GDM1 (cell line): ENCODE measurements at places on chromosomes 13 and 19.
A peak's percentile ranks its signal among the peaks of the same experiment; 100 is the strongest.

DNA sequence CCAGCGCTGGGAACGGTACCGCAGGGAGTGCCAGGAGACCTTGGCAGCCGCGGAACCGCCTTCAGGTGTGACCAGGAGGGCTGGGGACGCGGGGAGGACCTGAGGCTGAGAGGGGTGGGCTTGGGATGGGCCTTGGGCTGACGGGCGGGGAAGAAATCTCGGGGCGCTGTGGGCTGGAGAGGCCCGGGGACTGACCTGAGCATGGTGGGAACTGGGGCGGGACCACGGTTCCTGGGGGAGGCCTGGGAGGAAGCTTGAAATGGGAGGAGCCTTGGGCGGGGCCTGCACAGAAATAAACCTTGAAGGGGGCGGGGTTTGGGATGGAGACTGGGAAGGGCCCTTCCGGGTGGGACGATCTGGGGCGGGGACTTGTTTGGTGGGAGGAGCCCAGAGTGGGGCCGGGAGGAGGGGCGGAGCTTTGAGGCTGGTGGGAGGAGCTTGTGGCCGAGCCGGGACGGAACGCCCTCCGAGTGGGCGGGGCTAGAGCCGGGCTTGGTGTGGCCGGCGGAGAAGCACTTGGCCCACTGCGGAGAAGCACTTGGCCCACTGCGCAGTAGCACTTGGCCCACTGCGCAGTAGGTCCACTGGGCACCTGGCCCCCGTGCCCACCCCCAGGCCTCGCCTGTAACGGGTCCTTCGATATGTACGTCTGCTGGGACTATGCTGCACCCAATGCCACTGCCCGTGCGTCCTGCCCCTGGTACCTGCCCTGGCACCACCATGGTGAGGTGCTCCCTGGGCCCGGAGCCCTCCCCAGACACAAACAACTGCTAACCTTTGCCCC lies 2.8 kb downstream of the GIPR start:
- no peak for DNase-seq

DNA sequence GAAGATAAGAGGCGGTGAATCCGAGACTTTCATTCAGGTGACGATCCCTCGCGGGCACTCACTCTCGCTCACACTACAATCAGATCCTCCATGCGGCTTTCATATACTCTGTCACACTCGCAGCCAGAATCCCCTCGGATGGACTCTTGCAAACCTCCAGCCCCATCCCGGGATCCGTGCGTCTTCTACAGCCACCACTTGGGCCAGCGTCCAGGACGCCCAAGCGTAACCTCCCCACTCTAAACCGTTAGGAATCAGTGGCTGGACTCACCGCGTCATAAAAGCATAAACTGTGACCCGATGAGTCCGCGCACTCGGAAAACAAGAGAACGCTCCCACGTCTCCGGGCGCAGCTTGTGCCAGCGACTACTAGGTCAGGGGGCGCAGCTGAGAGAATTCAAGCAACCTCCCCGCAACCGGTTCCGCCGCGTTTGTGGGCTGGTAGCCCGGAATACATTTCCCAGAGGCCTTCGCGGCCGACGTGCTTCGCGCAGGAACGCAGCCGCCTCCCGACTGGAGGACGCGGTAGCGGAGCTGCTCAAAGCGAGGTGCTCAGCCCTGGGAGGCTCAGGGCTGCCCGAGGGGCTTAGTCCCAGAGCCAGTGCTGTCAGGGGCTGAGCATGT lies 27.6 kb downstream of the ZNF607 start:
- DNase-seq = peak; percentile 59

DNA sequence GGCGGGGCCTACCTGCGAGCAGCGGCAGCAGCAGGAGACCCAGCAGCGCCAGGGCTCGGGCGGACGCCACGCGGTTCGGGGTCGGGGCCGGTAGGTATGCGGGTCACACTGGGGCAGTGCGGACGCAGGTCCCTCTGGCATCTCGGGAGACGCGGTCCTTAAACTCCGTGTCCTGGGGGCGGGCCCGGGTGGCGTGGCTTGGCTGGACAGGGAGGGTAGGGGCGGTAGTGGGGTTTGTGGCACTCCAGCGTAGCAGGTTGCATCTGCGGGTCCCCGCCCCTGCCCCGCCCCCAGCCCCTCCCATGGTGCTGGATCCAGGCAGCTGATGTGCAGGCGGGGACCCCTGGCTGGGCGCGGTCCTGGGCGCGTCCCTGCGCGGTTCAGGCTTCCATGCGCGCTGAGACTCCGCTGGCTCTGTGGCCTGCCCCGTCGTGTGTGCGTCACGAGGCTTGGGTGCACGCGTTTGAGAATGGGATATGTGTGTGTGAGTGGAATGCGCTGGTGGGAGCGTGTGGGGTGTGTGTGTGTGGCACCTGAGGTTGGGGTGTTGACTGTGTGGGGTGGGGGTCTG lies 96.1 kb downstream of the WTIP start:
- DNase-seq = no peak

DNA sequence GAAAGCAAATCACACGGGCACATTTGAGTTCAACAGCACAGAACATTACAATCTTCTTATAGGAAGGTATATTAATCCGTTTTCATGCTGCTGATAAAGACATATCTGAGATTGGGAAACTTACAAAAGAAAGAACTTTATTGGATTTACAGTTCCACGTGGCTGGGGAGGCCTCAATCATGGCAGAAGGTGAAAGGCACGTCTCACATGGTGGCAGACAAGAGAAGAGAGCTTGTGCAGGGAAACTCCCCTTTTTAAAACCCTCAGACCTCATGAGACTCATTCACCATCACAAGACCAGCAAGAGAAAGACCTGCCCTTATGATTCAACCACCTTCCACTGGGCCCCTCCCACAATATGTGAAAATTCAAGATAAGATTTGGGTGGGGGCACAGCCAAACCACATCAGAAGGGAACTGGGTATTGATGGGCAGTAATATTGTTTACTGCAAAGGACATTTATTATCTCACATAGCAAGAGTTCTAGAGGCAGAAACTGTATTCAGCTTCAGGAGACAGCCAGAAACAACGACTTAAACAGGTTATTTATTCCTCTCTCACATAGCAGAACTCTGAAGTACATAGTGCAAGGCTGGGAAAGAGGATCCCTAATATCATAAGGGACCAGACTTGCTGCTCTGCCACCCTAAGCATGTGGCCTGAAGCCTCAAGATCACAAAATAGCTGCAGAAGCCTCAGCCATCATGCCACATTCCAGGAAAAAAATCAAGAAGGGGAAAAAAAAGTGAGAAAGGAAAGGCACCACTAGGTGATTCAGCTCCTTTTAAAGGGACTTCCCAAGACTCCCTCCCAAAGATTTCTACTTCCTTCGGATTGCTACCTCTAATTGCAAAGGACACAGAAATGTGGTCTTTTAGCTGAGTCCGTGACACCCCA lies 23.1 kb downstream of the FXYD5 start:
- DNase-seq = no peak
